ENCODE measurements at places on chromosomes 2 and 18.

GRCh38 chr2:176468457-176469113 is 199.3 kb downstream of the MTX2 start:
- DNase-seq, result no peak

DNA sequence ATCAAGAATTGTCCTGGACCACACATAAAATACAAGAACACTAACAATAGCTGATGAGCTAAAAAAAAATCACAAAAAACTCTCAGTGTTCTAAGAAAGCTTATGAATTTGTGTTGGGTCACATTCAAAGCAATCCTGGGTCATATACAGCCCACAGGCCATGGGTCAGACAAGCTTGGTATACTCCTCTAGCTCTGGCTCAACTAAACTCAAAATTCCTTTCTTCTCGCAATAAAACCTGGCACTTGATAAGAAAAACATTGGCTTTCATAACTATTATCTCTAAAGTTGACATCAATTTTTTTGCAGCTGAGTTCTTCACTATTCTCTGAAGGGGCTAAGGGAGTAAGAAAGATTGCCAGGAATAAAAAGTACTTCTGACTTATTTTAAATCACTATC is 38.3 kb downstream of the FBXO48 start:
- DNase-seq, result no peak

DNA sequence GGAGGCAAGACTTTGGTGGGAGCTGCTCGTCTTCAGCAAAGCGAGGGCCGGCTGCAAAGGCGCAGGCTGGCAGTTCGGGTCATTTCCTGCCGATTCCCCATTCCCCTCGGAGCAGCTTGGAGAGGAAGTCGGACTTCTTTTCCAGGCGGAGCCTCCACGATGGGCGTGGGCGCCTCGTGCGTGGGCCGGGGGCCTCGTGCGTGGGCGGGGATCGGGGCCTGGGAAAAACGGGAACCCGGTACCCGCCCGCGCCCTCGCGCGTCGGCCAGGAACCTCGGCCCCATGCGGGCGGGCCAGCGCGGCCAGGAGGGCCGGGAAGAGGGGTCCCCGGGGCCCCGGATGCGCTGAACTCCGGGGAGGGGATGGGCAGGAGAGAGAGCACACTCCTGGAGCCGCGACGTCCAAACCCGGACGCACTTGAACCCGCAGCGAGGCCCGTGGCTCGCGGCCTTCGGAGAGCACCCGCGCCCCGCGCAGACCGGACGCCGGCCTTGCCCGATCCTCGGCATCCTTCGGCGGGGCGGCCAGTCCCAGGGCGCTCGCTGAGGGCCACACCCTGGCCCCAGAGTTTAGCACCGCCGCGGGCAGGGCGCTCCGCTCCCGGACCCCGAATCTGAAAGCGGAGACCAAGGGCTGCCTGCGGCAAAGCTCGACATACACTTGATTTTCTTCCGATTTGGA is 368.4 kb downstream of the MTX2 start:
- DNase-seq, result peak; percentile 81

GRCh38 chr2:75523313-75524275 is 37.1 kb downstream of the EVA1A start:
- no peak for DNase-seq

DNA sequence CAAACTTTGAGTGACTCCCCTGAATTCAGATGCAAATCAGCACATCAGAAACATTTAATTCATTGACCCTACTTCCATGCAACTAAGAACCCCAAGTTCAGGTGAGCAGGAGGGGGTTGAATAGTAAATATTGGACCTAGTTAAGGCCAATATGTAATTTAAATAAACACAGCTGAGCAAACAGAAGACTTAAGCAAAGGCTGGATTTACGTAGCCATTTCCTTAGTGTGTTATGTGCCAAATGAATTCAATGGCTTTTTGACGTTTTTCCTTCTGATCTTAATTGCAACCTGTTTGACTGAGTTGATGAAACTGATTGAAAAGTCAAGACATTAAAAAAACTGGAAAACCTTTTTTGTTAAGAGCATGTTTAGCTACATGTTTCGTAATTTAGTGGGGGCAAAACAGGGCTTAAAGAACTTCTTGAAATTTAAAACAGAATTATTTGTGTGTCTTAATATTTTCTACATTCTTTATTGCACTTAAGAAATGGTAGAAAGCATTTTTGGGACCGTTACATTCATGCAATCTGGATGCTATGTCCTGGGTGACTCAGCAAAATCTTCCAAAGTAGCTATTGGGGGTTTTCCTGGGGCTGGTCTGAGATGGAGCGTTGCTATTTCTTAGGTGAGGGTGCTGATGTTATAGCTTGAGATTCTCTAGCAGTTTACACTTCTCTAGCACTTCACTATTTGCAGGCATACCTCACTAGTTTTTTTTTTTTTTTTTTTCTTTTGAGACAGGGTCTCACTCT is 25.5 kb upstream of the KCNE4 start:
- no peak for DNase-seq

- DNase-seq, result no peak
These were observed 106.7 kb downstream of the SS18 start for GRCh38 chr18:25983730-25984129.

DNA sequence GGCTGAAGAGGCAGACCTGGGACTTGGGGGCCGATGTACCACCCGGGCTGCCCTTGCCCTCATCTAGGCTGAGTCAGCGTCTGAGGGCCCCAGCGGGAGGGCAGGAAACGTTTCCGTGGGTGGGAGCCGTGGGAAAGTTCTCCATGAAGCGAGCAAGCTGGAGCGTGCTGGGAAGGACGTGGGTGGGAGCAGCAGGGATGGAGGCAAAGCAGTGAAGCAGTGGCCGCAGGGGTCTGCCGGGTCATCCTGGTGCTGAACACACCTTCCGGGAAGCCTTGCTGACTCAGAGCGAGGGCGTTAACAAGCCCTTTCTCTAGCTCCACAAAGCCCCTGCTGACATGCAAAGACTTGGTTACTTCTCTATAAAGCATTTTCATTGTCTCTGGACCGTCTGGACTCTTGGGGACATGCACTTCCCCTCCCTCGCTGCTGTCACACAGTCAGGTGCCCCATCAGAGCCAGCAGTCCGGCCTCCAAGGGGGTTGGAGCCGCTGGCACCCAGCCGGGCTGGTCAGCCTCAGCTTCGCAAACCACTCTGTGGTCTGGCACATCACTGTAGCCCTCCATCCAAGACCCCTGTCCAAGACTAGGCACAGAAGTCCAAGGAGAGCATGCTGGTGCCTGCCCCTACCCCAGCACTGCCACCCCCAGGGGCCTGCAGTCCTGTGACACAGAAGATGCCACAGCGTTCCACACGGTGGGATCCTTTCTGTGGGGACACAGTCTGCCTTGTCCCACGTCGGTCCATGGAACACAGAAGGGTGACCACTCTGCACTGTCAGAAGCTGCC is 115.1 kb upstream of the GPC1 start:
- DNase-seq, result no peak
